ENCODE measurements at places on chromosomes 4 and X. TPM values are rescaled to one million over a fixed set of nuclear protein-coding genes. Genes with fewer than 3 reads are reported as not detected.

DNA sequence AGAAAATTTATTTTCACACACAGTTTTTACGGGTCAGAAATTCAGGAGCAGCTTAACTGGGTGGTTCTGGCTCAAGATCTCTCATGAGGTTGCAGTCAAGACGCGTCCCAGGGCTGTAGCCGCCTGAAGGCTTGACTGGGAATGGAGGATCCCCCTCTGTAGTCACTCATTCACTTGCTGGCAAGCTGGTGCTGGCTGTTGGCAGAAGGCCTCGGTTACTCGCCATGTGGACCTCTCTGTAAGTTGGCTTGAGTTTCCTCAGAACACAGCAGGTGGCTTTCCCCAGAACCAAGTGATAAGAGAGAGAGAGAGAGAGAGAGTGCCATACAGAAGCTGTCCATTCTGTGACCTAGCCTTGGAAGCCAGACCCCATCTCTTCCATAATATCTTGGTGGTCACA lies 132.8 kb downstream of the DCLK2 start:
- H3K4me1 ChIP-seq, result no peaks in the 10 kb centered on the region
- no peak overlapping the region for H3K27ac ChIP-seq
- H3K4me3 ChIP-seq, result no peak overlapping the region
- no peak for DNase-seq
- no peaks in the 10 kb centered on the region for H3K27me3 ChIP-seq
- H3K36me3 ChIP-seq, result no peaks in the 10 kb centered on the region

DNA sequence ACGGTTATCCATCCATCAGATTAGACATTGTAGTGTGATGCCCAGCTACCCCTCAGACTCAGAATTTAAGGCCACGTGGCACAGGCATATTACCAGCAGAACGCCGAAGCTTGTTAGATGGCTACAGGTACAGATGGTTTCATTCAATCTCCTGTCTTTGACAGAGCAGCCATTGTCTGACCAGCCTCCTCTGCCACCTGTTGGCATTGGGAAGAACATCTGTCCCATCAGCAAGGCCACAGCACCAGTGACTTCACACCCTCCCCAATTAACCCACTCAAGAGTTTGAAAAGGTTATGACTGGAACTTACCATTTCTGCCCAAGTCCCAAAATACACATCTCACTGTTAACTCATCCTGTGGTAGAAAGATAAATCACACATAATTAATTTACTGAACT lies 22.0 kb upstream of the PHKA2 start:
- no peaks in the 10 kb centered on the region for H3K36me3 ChIP-seq
- no peak for DNase-seq
- H3K27me3 ChIP-seq, result no peaks in the 10 kb centered on the region
- no peak overlapping the region for H3K4me3 ChIP-seq
- no peak overlapping the region for H3K27ac ChIP-seq

DNA sequence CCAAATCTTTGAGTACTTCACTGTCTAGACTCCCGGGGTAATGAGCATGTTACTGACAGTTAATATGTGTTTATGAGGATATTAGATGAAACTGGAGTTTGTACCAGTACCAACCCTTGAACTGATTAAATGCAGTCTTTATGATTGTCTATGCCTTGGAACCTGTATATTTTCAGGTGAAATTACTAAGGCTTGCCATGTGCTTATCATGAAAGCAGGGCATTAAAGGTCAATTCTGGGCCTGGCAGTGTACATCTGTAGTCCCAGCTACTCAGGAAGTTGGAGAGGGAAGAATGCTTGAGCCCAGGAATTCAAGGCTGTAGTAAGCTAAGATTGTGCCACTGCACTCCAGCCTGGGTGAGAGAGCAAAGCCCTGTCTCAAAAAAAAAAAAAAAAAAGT lies 27.6 kb downstream of the PHEX start:
- no peaks in the 10 kb centered on the region for H3K4me1 ChIP-seq
- no peak overlapping the region for H3K27ac ChIP-seq
- no peaks in the 10 kb centered on the region for H3K36me3 ChIP-seq
- H3K27me3 ChIP-seq, result no peaks in the 10 kb centered on the region
- no peak for DNase-seq

DNA sequence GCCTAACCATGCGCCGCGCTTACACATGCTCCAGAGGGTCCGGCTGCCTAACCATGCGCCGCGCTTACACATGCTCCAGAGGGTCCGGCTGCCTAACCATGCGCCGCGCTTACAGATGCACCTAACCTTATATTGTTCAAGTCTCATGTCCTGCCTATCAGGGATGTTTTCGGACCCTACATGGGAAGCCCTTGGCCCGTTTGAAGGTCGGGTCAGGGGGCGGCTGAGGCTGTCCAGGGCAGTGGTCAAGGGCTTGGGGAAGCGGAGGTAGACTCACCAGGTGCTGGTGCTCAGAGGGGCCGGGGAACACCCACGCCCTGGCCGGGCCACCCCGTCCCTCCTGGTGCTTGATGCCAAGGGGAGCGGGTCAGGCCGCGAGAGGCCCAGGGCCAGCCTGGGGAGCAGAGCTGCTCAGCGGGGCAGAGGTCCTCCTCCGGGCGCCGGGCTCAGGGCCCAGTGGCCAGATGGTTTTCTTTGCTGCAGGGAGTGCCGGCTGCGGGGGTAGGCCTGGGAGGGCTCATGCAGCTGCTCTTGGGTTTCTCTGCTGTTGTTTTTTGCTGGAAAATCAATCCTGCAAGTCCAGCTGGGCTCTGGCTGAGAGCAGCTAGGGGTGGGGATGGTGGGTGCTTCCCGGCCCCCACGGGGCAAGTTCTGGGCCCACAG lies 35.4 kb upstream of the SPON2 start:
- no peaks in the 10 kb centered on the region for H3K27me3 ChIP-seq
- DNase-seq, result no peak
- no peak overlapping the region for H3K4me3 ChIP-seq
- peaks cover 30% of the 10 kb centered on the region for H3K36me3 ChIP-seq
- no peak overlapping the region for H3K27ac ChIP-seq
- peaks cover 32% of the 10 kb centered on the region for H3K4me1 ChIP-seq

DNA sequence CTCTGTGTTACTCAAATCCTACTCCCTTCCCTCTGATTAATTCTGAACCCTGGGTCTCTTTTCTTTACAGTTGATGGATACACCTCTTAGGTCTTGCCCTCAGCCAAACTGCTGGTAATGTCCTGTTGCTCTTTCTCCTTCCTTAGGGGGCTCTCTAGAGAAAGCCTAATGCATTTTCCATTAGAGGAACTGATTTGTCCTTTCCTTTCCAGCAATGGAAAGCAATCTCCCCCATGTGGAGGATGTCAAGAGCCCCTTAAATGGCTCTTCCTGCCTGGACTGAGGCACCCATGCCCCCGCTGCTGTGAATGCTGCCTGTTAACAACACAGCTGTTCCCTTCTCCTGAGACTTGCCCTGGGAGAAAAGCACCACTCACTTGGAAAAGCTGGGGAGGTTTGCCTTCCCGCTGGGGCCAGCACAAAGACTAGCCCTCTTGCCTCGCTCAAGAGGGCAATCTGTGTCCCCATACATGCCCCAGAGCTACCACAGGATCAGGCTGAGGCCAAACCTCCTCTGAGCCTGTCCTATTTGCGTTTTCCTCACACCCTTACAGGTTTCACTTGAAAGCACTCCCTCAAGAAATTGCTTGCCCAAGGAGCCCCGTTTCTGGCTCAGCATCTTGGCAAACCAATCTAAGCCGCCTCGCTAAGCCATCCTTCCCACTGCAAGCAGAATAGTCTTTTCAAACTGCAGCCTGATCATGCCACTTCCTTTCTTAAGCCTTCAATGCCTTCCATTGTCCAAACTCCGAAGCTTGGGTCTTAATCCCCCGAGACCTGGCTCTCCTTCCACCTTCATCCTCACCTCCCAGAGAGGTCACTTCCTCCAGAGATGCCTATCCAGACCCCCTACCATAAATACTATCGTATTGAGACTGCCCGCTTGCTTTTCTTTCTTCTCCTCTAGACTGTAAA lies 23.2 kb upstream of the SMIM20 start:
- H3K36me3 ChIP-seq, result no peaks in the 10 kb centered on the region
- no peak overlapping the region for H3K27ac ChIP-seq
- no peaks in the 10 kb centered on the region for H3K4me1 ChIP-seq
- no peak for DNase-seq
- no peaks in the 10 kb centered on the region for H3K27me3 ChIP-seq

DNA sequence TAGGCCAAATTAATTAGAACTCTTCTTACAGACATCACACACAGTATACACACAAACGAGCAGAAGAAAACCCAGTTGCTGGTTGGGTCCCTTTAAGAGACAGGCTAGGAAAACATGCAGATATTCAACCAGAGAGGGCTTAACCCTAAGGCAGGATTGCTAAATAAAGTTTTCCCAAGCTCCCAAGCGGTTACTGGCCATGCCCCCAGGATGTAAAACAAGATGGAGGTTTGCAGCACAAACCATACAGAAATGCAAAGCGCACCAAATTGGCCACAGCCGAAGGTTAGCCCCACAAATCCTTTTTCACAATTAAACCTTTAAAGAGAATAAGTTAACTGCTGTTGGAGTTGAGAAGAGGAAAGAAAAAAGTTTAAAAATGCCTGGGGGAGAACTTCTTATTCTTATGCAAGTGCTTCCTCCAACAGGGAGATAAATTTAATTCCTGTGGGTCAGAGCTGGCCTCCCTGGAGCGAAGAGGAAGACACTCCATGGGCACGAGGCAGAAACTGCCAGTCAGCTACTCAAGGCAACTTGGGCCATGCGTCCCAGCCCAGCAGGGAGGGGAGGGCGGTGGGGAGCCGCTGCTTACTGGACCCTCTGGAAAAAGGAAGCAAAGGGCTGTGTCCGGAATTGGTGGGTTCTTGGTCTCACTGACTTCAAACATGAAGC lies 167.6 kb upstream of the ARSJ start:
- H3K4me3 ChIP-seq, result no peak overlapping the region
- H3K27me3 ChIP-seq, result no peaks in the 10 kb centered on the region
- DNase-seq, result no peak
- H3K36me3 ChIP-seq, result no peaks in the 10 kb centered on the region
- H3K4me1 ChIP-seq, result no peaks in the 10 kb centered on the region
- no peak overlapping the region for H3K27ac ChIP-seq

- peaks cover 5% of the 10 kb centered on the region for H3K27me3 ChIP-seq
- H3K27ac ChIP-seq, result no peak overlapping the region
- H3K36me3 ChIP-seq, result no peaks in the 10 kb centered on the region
Observed at GRCh38 chr4:112029771-112030171, 115.5 kb upstream of the FAM241A start.

GRCh38 chr4:187840814-187841213 lies 154.8 kb upstream of the ZFP42 start:
- DNase-seq, result no peak
- no peaks in the 10 kb centered on the region for H3K27me3 ChIP-seq
- no peaks in the 10 kb centered on the region for H3K4me1 ChIP-seq
- H3K36me3 ChIP-seq, result no peaks in the 10 kb centered on the region

DNA sequence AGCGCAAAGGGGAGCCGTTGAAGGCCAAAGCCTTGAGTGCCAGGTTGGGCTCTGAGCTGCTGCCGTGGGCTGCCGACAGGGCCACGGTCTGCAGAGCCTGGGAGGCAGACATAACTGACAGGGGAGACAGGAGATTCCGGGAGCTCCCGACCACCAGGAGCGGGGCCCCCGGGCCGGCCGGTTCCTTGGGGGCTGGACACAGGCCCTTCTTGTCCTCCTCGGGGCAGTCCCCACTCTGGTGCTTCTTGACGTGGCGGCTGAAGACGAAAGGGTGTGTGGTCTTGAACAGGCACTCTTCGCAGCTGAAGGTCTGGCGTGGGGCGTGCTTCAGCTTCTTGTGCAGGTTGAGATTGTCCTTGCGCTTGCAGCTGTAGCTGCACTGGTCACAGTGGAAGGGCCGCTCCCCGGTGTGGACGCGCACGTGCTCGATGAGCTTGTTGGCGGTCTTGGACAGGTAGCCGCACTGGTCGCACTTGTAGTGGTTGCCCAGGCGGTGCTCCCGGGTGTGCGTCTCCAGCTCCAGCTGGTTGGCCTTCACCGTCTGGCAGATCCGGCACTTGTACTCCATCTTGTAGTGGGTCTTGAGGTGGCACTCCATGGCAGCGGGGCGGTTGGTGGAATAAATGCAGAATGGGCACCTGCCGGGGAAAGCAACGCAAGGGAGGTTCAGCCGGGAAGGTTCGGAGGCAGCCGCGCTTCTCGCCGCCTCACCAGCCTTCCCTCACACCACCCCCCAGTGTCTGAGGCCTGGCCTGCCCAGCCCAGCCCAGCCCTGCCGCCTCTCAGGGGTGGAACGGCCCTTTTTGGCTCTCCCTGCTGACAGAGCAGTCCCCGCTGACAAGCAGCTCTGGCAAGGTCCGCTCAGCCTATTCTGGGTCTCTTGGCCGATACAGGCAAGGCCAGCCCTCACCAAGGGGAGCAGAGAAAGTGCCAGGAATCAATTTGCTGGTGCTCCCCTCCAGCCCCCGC lies 81.3 kb downstream of the C4orf51 start:
- no peaks in the 10 kb centered on the region for H3K27me3 ChIP-seq
- no peaks in the 10 kb centered on the region for H3K4me1 ChIP-seq
- no peak overlapping the region for H3K4me3 ChIP-seq
- H3K27ac ChIP-seq, result no peak overlapping the region
- H3K36me3 ChIP-seq, result no peaks in the 10 kb centered on the region

Gene XKRX
- 0.15 TPM for total RNA-seq

Gene PABPC1L2B
- total RNA-seq, result not detected

Gene ZDHHC15
- 0.20 TPM for total RNA-seq

Gene MBNL3
- total RNA-seq, result 20.8 TPM

Gene GPC3
- total RNA-seq, result 0.24 TPM
